ENCODE measurements at places on chromosomes 6 and 20.

DNA sequence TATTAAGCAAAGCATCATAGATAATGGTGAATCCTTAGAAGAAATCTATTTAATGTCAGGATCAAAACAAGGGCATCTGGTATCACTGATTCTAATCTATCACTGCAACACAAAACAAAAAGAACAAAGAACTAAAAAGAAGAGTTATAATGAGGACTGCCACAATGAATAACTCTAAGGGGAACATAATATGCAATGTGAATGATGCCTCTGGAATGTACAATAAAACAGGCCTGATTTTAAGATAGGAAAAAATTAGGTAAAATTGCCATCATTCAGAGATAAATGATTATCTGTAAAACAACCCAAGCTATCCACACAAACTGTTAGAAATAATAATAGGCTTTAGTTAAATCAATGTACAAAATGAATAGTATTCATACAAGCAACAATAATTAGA lies 936.7 kb upstream of the CITED2 start:
- no peak for DNase-seq

DNA sequence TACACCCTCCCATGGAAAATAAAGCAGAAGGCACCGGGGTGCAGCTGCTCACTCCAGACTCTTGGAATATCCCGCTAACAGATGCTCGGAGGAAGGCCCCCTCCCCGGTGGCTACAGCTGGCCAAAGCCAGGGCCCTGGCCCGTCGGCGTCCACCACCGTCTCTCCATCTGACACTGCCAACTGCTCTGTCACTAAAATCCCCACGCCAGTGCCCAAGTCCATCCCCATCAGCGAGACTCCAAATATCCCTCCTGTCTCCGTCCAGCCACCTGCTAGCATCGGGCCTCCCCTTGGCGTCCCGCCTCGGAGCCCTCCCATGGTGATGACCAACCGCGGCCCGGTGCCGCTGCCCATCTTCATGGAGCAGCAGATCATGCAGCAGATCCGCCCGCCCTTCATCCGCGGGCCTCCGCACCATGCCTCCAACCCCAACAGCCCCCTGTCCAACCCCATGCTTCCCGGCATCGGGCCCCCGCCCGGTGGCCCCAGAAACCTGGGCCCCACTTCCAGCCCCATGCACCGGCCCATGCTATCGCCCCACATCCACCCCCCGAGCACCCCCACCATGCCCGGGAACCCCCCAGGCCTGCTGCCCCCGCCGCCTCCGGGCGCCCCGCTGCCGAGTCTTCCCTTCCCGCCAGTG lies 143.9 kb downstream of the SOBP start:
- DNase-seq: no peak

DNA sequence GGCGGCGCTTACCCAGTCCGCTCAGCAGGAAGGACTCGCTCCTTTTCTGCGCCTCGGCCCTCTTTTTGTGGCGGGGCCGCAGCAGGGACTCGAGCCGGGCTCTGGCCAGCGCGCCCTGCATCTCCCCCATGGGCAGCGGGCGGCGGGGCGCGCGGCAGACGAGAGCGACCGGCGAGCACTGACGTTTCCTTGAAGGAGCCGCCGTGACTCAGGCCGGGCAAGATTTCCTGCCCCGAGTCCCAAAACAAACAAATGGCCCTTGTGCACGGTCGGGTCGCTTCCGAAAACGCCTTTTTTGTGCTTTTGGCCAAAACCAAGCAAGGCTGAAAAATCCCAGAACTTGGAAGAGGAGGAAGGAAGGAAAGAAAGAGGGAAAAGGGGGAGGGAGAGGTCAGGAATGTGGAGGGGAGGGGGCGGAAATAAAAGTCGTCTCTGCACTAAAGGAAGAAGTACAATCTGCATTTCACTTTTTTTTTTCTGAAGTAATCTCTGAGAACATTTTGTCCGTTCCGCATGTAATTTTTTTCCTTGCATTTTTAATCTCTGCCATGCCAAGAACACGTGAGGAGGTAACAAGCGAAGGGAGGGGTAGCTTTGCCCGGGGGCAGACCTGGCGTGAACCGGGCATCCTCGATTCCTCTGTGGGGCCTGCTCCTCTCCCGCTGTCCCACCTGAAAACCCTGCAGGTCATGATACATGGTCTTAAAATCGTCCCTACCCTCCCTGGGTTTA lies 123.3 kb upstream of the SLC2A12 start:
- no peak for DNase-seq

- DNase-seq: peak; percentile 30
These were observed 1.2 kb downstream of the PLAGL1 start for GRCh38 chr6:144006736-144007477.

DNA sequence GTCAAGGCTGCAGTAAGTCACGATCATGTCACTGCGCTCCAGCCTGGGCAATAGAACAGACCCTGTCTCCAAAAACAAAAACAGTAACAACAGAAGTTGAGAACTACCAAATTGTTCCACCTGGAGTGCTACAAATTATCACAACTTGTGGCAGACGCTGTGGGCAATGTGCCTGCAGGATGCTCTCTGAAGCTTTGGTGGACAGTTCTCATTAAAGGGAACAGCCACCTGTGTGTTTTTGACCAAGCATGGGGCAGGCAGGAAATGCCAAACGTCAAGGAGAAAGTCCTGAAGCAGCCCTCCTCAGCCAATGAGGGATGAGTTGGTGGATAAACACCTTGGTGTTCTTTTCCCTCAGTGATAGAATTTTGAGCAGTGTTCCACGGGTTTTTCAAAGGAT lies 15.8 kb downstream of the COX4I2 start:
- DNase-seq: no peak

- DNase-seq: no peak
These were observed 71.5 kb downstream of the CD83 start for GRCh38 chr6:14189074-14189473.

GRCh38 chr20:11650566-11650965 lies 267.1 kb upstream of the BTBD3 start:
- no peak for DNase-seq

GRCh38 chr20:38880952-38881735 lies 45.1 kb upstream of the FAM83D start:
- no peak for DNase-seq

- no peak for DNase-seq
These were observed 201.4 kb upstream of the SOX4 start for GRCh38 chr6:21392177-21392576.
